ENCODE measurements at places on chromosomes 2 and 18.

GRCh38 chr2:165067643-165068486, 112.5 kb upstream of the SLC38A11 start:
- DNase-seq: peak; percentile 69

- no peak for DNase-seq
Measured at GRCh38 chr2:190343536-190344275, at the start of gene INPP1. TSS of gene INPP1 (plus strand) at chr2:190343589. CDS start at chr2:190360103, 16,514 bp downstream.

GRCh38 chr2:52810460-52810859, 957.1 kb upstream of the CHAC2 start:
- DNase-seq: no peak

GRCh38 chr2:17805166-17805565, 11.1 kb upstream of the MSGN1 start:
- no peak for DNase-seq
